ENCODE measurements at places on chromosomes 2 and 18. TPM values are rescaled to one million over a fixed set of nuclear protein-coding genes. Genes with fewer than 3 reads are reported as not detected.

CFAP221 gene
- total RNA-seq: 0.44 TPM

R3HDM1 gene
- total RNA-seq: 14.3 TPM

PROM2 gene
- total RNA-seq: 0.11 TPM

FAM228A gene
- total RNA-seq: 0.51 TPM

CNGA3 gene
- total RNA-seq: not detected

DCDC2C gene
- total RNA-seq: not detected

COL4A4 gene
- 3.8 TPM for total RNA-seq

STARD7 gene
- 163 TPM for total RNA-seq

HOXD12 gene
- total RNA-seq: not detected

GRP gene
- not detected for total RNA-seq

TBR1 gene
- total RNA-seq: not detected

RAB27B gene
- 0.11 TPM for total RNA-seq

SAG gene
- total RNA-seq: not detected

RRM2 gene
- total RNA-seq: 0.63 TPM

SIX2 gene
- total RNA-seq: 1.1 TPM

PID1 gene
- total RNA-seq: 24.0 TPM

MAB21L4 gene
- 0.31 TPM for total RNA-seq

ALK gene
- 0.26 TPM for total RNA-seq

GREB1 gene
- 7.6 TPM for total RNA-seq

DES gene
- total RNA-seq: 13,654 TPM

LIPG gene
- total RNA-seq: 0.51 TPM

HAT1 gene
- 25.8 TPM for total RNA-seq

ANKRD30BL gene
- total RNA-seq: not detected

RBM44 gene
- 0.30 TPM for total RNA-seq

LHCGR gene
- total RNA-seq: not detected

ACKR3 gene
- 60.5 TPM for total RNA-seq

AKAIN1 gene
- not detected for total RNA-seq

ACVR1C gene
- total RNA-seq: 1.1 TPM

Data from right atrium auricular region (tissue), 2 donors.